ENCODE measurements at places on chromosomes 5 and 9.

GRCh38 chr9:87437966-87438365 is 59.7 kb upstream of the DAPK1 start:
- no peak for DNase-seq

GRCh38 chr5:79694652-79695051 is 5.0 kb downstream of the CMYA5 start:
- DNase-seq = no peak

DNA sequence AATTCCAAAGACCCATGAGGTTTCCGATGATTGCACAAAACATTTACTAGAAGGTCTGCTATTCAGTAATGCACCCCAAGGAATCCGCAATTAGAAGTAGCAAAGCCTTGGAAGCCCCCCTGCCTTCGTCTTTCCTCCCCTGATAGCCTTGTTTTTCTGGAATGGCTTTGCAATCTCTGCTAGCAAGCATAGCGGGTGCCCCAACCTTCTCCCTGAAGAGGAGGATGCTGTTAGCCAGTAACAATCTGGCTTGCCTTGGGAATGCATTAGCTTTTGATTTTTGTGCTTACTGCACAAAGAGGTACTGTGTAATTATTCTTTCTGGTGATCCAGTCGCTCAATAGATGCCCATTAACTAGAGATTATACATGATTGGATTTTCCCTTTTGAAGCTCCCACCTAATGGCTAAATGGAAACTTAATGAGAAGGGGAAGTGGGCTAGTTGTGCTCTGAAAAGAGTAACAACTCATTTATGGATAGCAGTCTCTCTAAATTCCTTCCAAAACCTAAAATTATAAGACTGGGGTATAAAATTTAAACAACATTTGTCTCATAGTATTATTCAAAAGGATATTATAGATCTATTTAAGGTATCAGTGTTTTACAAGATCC is 91.6 kb downstream of the FBXW11 start:
- DNase-seq = no peak

- DNase-seq = no peak
These were observed 294.8 kb downstream of the ASTN2 start for GRCh38 chr9:117120061-117120460.

DNA sequence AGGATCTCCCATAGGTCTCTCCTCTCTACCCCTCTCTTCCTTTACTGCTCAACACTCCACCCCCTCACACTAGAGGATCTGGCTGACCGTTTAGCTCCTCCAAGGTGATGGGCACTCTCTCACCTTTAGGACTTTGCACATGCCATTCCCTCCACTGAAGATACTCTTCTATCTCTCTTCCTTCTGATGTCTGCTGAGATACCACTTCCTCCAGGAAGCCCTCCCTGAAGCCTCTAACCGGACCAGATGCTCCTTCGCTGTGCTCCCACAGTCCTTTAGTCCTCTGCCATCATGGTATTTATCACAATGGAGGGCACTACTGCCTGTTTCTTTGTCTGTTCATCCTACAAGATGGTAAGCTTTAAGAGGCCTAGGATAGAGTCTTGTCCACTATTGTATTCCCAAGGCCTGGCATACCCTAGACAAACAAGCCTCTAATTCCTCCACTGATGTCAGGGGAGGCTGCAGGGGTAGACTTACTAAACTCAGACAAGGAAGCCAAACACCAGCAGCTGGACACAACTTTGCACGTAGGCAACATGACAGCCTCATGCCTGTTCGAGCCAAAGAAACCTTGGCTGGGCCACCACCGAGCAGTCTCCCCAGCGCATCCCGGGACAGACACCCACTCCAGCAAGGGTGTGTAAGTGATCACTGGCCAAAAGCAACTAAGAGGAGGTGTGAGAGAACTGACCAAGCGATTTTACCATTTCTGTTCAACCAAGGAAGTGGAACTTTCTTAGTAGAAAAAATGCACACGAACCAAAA is 20.2 kb downstream of the ORM2 start:
- no peak for DNase-seq

DNA sequence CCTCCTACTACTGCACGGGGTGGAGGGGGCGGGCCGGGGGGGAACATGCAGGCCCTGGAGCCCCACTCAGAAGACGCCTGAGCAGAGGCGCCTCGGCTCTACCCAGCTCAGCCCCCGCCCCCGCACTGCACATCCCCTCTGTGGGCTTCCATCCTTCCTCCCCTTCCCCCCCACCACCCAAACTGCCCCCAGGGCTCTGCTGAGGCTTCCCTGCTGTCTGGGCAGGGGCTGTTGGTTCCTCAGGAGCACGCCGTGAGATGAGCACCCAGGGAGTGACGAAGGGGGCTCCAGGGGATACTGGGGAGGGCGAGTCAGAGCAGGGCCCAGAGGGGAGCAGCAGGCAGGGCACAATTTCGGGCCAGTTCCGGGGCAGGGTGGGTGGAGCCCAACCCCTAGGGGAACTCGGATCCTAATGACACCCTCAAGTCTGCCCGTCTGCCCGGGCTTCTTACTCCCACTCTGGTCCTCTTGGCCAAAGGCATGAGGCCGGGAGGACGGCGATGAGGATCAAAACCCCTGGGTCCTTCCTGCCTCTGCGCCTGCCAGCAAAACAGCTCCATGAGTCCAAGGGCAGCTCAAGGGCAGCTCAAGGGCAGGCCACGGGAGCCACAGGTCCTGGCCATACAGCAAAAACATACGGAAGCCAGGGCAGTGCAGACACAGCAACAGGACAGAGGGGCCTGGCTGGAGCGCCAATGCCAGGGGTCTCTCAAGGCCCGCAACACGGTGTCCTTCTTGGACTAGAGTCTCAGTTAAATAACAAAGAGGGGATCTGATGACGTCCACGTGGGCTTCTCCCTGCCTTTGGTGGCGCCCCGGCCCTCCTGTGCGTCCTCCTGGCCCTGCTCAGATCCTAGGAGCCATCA is 200.9 kb downstream of the AUH start:
- DNase-seq = no peak

GRCh38 chr9:109335121-109335520 is 14.3 kb upstream of the EPB41L4B start:
- DNase-seq = no peak

- DNase-seq = peak; percentile 29
These were observed 22.9 kb downstream of the RGMB start for GRCh38 chr5:98796197-98796972.

DNA sequence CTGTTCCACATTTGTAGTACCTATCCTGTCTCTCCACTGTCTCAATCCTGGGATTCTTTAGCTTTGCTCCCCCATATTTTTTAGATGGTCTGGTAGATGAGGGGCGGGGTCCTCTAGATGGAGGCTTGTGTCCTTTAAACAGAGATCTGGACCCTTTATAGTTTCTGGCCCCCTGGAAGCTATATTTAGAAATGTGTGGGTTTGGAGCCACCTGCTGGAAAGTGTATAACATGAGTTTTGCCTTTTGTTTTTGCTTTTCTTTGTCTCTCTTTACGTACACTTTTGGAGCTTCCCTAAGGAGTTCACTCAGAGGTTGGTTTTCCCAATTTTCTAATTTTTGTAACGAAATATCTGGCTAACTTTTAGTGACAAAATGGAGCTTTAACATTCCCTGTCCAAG is 110.7 kb downstream of the CFAP95 start:
- DNase-seq = no peak

- DNase-seq = no peak
These were observed 157.4 kb downstream of the EDIL3 start for GRCh38 chr5:84227236-84227635.

- DNase-seq = no peak
These were observed 16.8 kb downstream of the SKP2 start for GRCh38 chr5:36168737-36169136.

DNA sequence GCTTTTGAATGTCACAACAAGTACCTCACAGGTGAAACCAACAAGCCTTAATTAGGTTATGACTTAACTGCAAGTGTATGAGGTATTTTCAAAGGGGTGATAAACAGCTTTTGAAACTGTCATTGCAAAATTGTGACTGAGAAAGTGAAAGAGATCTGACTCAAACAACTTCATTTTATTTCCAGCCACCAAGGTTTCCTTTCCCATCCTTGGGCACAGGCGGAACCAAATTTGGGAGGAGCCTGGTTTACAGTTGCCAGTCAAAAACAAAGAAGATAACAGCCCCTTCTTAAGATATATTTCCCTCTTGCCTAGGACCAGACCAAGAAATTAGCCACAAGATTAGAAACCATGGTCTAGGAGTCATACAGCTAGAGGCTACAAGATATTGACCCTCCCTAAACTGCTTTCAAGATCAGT is 417.1 kb downstream of the CSNK1G3 start:
- no peak for DNase-seq

- no peak for DNase-seq
These were observed 133.8 kb downstream of the DENND1A start for GRCh38 chr9:123796094-123796493.

Measured in activated gamma-delta T cell treated with Interleukin-2 at 50 U/mL for 16 hours (primary cell).